Stimulated activated CD4-positive, alpha-beta T cell treated with anti-CD3 and anti-CD28 coated beads, TNF-alpha, amount 100 ng/mL, for 24 hours (primary cell): ENCODE measurements at places on chromosomes 11 and 22.

- no peak for DNase-seq
These were observed 1496.5 kb downstream of the FAM181B start for GRCh38 chr11:81237139-81237538.

GRCh38 chr22:36586852-36587251 lies 57.9 kb upstream of the EIF3D start:
- DNase-seq, result no peak

DNA sequence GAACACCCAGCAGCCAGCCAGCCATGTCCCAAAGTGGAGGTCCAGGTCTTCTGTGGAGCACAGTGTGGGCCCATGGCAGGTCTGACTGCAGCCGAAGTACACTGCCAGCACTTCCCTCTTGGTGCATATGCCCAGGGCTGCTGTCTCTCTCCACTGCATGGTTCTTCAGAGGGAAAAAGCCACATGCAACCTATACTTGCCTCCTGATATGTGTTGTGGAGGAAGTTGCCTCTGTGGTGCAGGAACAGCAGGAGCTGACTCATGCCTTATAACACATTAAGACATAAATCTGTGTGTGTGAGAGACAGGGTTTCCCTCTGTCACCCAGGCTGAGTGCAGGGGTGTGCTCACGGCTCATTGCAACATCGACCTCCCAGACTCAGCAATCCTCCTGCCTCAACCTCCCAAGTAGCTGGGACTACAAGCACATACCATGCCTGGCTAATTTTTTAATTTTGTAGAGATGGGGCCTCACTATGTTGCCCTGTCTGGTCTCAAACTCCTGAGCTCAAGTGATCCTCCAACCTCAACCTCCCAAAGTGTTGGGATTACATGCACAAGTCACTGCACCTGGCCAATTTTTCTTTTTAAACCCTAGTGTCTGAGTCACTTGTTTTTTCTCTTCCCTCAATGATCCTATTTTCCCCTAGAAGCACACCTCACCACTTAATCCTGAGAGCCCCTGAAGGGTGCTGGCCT lies 98.8 kb downstream of the MPPED2 start:
- no peak for DNase-seq

DNA sequence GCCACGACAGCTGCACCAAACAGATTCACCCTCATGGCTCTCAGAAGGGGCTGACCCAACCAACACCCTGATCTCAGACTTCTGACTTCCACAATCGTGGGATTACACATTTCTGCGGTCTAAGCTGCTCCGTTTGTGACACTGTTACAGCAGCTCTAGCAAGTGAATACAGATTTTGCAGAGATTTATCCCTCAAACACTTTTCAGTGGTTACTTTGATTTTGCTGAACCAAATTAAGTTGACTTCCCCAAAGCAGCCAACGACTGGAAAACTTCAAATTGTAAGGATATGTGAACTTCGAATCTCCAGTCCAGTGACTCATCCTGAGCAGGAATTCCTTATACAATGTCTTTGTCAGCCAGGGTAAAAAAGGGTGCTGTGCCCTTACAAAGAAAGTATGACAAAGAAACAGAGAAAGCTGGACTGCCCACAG lies 14.8 kb upstream of the INCENP start:
- DNase-seq, result no peak

DNA sequence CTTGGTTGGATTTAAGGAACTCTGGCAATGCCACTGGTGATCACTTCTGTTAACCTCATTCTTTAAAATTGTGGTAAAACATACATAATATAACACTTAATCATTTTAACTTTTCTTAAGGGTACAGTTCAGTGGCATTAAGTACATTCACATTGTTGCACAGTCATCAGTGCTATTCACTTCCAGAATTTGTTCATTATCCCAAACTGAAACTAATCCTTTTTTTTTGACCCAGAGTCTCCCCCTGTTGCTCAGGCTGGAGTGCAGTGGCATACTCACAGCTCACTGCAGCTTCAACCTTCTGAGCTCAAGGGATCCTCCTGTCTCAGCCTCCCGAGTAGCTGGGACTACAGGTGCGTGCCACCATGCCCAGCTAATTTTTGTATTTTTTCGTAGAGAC lies 10.6 kb downstream of the ELF5 start:
- DNase-seq, result no peak

DNA sequence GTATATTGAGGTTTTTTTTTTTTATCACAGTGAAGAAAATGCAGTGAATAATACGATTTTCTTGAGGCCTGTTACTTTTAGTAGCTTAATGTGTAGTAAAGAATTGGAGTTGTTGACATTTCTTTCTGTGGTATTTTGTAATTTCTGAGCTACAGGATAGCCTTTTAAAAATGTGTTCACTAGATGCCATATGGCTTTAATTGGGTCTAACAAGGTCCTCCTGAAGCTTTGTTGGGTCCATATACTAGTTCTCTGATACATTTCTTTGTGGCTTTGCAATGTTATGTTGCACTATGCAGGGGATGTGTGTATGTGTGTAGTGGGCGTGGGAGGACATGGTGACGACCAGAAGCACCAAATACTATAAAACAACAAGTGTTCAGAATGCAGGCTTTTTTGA lies 25.1 kb downstream of the FBXO7 start:
- DNase-seq, result no peak

DNA sequence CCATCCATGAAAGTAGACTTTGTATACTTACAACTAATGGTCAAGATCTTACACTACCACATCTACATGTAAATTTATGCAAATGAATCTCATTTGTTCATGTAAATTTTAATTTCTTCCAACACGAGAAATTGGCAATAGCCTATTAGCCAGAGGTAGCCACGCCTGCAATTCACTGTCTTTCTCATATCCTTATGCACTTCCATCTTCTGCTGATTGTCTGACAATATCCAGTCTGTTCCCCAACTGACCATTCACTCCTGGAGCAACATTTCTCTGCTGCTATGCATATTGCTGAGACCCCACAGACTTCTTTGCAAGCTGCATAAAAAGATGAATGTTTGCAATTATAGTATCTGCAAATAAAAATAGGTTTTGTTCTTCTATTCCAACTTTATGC lies 2.5 kb downstream of the NNMT start:
- DNase-seq, result no peak

GRCh38 chr11:66032957-66033735 lies 6.9 kb upstream of the CATSPER1 start:
- DNase-seq, result no peak

- no peak for DNase-seq
These were observed 69.7 kb downstream of the ETS1 start for GRCh38 chr11:128517451-128518230.

DNA sequence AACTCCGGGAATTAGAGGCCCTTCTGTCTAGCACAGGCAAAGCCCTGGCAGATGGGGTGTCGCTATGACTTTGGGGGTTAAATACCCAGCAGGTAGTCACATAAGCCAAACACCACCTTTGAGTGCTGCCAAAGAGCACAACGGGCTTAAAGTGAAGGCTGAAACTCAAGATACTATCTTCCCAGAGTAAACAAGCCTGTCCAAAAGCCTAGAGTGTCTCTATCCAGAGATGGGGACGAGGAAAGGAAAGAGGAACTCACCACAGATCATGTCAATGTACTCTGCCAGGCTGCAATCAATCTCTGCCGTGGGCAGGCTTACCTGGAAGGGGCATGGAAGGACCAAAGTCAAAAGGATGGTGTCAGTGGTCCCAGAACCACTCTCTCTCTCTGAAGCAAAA lies 14.5 kb downstream of the TMEM25 start:
- DNase-seq, result no peak
